Upper lobe of right lung (tissue), 1 donor: ENCODE measurements at places on chromosomes 1 and 21. TPM values are rescaled to one million over a fixed set of nuclear protein-coding genes. Genes with fewer than 3 reads are reported as not detected.

DNA sequence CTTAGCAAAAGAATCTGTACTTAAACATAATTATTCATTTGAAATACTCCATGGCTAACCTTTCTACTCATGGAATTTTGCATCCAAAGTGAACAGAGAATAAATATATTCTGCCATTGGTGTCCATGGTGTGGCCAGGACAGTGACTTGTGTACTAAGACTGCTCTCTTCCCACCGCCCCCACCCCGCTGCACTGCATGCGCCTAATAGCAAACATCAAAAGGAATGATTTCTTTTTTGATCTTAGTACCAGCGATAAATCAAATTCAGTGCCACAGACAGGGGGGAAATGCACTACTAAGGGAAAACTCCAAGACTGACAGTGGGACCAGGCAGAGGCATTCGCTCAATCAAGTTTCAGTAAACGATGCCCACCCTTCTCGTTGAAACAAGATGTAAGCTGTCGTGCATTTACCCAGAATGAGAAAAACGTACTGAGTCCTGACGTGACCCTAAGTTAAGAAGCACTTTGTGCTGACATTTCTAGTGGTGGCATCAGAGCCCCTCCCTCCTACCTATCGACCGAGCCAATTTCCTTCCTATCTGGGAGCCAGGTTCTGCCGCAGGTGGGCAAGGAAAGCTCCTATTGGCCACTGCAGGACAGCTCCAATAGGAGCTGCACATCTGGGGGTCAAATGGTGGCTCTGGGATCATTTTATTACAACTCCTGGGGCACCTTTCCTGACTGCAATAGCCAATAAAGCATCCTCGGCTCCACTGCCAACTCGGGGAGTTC is 12.5 kb downstream of the ESRRG start:
- H3K27me3 ChIP-seq: peaks cover 6% of the 10 kb centered on the region
- no peaks in the 10 kb centered on the region for H3K4me1 ChIP-seq
- H3K4me3 ChIP-seq: no peak overlapping the region
- no peaks in the 10 kb centered on the region for H3K36me3 ChIP-seq

- DNase-seq: no peak
- H3K27me3 ChIP-seq: peaks cover 42% of the 10 kb centered on the region
- no peaks in the 10 kb centered on the region for H3K36me3 ChIP-seq
- H3K4me3 ChIP-seq: peak overlapping the region; percentile 41
Measured at GRCh38 chr1:69568421-69569174, 876 bp downstream of the LRRC7 start.

LCE6A gene
- not detected for total RNA-seq

- DNase-seq: no peak
- H3K36me3 ChIP-seq: peaks cover 28% of the 10 kb centered on the region
- peaks cover 28% of the 10 kb centered on the region for H3K4me1 ChIP-seq
- peak overlapping the region; percentile 43 for H3K27ac ChIP-seq
- no peak overlapping the region for H3K4me3 ChIP-seq
- no peaks in the 10 kb centered on the region for H3K27me3 ChIP-seq
Measured at GRCh38 chr1:51472359-51472758, 46.7 kb downstream of the EPS15 start.

UBE2J2 gene
- 52.5 TPM for total RNA-seq

DNA sequence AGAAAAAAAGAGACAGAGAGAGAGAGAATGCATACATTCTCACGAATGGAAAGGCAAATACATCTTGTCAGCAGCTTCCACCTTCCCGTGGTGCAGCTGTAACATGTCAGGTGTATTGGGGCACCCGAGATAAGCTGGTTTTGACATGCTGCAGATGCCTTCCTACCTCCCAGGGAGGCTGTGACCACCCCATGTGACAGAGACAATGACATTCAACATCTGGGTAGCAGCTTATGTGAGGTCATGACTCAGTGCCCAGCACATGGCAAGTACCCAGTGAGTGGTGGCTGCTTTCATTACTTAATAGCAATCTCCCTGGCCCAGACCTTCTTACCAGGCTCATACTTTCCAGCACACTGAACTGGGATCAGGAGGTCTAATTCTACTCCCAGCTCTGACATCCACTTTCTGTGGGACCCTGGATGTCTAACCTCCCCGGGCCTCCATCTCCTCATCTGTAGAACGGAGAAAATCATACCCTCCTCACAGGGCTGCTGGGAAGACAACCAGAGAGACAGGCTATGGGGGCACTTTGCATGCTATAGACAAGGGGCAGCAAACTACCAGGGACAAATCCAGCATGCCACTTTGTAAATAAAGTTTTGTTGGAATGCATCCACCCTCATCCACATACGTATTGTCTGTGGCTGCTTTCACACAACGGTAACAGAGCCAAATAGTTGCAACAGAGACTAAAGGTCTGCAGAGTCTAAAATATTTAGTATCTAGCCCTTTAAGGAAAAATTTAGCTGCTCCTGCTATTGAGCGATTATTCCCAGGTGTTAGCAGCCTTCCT is 38.5 kb upstream of the ZBTB40 start:
- DNase-seq: no peak
- H3K27ac ChIP-seq: peak overlapping the region; percentile 55
- no peak overlapping the region for H3K4me3 ChIP-seq
- no peaks in the 10 kb centered on the region for H3K36me3 ChIP-seq
- no peaks in the 10 kb centered on the region for H3K27me3 ChIP-seq

DNA sequence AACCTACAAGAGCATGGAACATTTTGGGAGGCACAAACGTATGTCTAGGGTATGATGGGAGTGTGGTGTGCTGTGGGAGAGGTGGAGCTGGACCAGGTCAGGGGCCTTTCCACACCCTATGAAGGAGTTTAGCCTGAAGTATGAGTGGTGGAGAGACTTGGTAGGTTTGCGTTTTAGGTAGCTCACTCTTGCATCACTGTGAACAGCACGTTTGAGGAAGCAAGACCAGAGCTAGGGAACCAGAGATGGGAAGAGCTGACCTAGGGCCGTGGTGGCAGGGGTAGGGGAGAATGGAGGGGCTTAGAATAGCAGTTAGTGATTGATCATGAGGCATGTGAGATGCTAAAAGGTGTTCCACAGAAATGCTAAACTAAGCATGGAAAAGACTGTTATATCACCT is 25.1 kb upstream of the ZFP69B start:
- no peak overlapping the region for H3K4me3 ChIP-seq
- no peak for DNase-seq
- peaks cover 21% of the 10 kb centered on the region for H3K4me1 ChIP-seq

GRCh38 chr1:230113235-230113592 is 46.2 kb downstream of the GALNT2 start:
- peaks cover 26% of the 10 kb centered on the region for H3K4me1 ChIP-seq
- H3K36me3 ChIP-seq: no peaks in the 10 kb centered on the region
- no peaks in the 10 kb centered on the region for H3K27me3 ChIP-seq
- no peak overlapping the region for H3K27ac ChIP-seq

DNA sequence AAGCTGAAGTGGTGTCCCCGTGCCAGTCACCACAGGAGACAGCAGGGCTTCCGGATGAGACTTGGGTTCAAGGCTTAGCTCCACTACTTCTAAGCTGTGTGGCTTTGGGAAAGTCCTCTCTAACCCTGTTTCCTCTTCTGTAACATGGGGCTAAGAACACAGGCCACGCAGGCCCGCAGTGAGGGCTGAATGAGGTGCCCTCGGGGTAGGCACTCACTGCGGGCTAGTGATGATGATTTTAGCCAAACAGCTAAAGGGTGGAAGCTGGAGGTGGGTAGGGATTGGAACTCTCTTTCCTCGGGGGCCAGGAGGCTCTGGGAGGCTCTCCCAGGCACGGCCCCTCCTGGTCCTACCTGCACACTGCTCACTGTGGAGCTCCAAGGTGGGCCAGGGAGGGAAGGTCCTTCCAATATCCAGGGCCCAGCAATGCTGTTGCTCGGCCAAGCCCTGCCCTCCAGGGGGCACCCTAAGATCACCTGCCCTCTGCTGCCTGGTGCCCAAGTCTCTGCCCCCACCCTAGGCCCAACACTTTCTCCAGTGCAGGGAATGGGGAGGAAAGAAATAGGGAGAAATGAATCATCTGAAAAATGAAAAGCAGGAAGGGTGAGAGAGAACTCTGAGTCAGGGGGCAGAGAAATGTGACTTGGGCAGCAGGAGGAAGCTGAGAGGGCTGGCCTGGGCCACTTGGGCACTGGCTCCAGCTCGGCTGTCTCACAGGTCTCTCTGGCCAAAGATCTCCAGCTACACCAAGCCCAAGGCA is 19.2 kb upstream of the EVA1B start:
- H3K36me3 ChIP-seq: peaks cover 59% of the 10 kb centered on the region
- no peaks in the 10 kb centered on the region for H3K27me3 ChIP-seq
- no peak overlapping the region for H3K4me3 ChIP-seq

GRCh38 chr1:181779343-181779742 is 282.2 kb downstream of the ZNF648 start:
- H3K27ac ChIP-seq: no peak overlapping the region
- no peak for DNase-seq

- no peaks in the 10 kb centered on the region for H3K36me3 ChIP-seq
- no peaks in the 10 kb centered on the region for H3K4me1 ChIP-seq
- H3K27me3 ChIP-seq: no peaks in the 10 kb centered on the region
- no peak overlapping the region for H3K27ac ChIP-seq
- no peak for DNase-seq
Measured at GRCh38 chr1:89499320-89499719, 25.3 kb upstream of the LRRC8B start.

DNA sequence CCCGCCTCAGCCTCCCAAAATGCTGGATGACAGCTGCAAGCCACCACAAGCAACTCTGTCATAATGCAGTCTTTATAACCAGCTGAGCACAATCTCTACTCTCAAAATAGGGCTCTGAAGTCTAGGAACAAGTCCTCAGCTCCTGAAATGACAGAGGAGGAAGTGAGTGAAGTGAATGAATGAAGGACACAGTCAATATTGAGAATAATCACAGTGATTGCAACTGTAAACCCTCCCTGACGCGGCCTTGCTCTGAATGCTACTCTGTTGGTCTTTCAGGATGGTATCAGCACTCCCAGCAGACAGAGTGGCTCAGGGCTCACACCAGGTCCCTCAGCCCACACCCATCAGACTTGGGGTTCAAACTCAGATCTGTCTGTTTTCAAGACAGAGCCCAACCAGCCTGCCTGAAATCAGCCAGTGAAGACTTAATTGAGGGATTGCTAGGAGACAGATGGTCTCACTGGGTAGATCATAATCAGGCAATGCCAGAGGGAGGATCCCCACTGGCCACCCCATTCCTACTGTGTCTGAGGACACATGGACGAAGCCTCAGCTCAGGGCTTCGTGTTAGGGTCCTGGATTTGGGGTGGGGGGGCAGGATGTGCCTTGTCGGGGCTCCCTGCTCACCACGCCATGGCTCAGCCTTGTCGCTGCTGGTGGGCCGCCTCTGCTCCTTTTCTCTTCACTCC is 20.9 kb downstream of the RNF187 start:
- no peaks in the 10 kb centered on the region for H3K36me3 ChIP-seq
- no peak overlapping the region for H3K27ac ChIP-seq
- H3K4me1 ChIP-seq: no peaks in the 10 kb centered on the region
- H3K27me3 ChIP-seq: no peaks in the 10 kb centered on the region
- no peak for DNase-seq

- no peak for DNase-seq
- H3K36me3 ChIP-seq: no peaks in the 10 kb centered on the region
- no peaks in the 10 kb centered on the region for H3K4me1 ChIP-seq
- no peaks in the 10 kb centered on the region for H3K27me3 ChIP-seq
- H3K27ac ChIP-seq: no peak overlapping the region
- H3K4me3 ChIP-seq: no peak overlapping the region
Measured at GRCh38 chr1:202203238-202204039, 9.8 kb downstream of the LGR6 start.

- no peak overlapping the region for H3K4me3 ChIP-seq
- no peaks in the 10 kb centered on the region for H3K4me1 ChIP-seq
- no peak overlapping the region for H3K27ac ChIP-seq
- H3K27me3 ChIP-seq: no peaks in the 10 kb centered on the region
- no peaks in the 10 kb centered on the region for H3K36me3 ChIP-seq
Measured at GRCh38 chr1:186740324-186740723, 60.1 kb upstream of the PTGS2 start.

C1orf185 gene
- not detected for total RNA-seq

DNA sequence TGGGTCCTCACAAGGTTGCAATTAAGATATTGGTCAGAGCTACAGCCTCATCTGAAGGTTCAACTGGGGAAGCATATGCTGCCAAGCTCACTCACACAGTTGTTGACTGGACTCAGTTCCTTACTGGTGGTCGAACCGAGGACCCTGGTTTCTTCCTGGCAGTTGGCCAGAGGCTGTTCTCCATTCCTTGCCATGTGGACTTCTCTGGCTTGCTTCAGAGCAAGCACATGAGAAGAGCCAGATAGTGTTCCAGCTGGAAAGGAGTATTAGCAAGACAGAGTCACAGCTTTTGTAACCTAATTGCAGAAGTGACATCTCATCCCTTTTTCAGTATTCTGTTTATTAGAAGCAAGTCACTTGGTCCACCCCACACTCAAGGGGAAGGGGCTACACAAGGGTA is 23.6 kb downstream of the POU2F1 start:
- no peak for DNase-seq
- H3K4me3 ChIP-seq: no peak overlapping the region
- no peak overlapping the region for H3K27ac ChIP-seq

CLCNKA gene
- total RNA-seq: not detected

NTMT2 gene
- not detected for total RNA-seq

CFAP45 gene
- 1.9 TPM for total RNA-seq

DNA sequence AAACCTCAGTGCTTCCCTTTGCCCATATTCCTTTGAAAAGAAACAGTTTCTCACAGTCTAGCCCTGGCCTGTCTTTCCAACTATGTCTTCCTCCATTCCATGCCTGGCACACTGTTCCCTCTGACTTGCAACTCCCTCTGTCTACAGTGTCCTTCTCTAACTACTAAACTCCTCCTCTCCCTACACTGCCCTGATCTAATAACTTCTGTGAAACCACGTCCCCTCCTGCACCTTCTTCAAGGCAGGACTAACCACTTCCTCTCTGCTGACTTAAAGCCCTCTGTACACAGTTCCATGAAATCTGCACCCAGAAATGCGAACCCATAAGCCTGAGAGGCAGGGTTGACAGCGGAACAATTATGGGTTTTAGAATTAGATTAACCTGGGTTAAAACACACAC is 62.2 kb upstream of the ATP1B1 start:
- H3K4me1 ChIP-seq: peaks cover 11% of the 10 kb centered on the region
- H3K4me3 ChIP-seq: no peak overlapping the region
- DNase-seq: no peak
- no peaks in the 10 kb centered on the region for H3K36me3 ChIP-seq
- H3K27ac ChIP-seq: peak overlapping the region; percentile 32

SYT2 gene
- total RNA-seq: 0.06 TPM

CNKSR1 gene
- 21.6 TPM for total RNA-seq

DNA sequence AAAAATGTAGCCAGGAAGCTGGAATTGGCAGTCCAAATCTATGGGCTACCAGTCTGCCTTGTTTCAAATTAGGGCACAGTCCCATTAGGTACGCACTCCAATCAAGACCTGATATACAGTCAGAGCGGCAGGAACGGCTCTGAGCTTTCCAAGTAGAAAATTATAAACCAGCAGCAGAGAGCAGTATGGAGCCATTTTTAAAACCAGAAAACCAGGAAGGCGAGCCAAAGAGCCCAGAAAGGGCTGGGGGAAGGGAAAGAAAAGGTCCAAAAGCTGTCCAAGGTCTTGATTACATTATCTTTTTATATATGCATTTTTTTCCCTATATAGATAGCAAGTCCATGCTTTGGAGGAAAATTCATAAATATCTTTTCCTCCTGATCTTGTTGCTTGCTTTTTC is 719.0 kb downstream of the RWDD3 start:
- no peaks in the 10 kb centered on the region for H3K36me3 ChIP-seq
- no peak overlapping the region for H3K27ac ChIP-seq
- no peaks in the 10 kb centered on the region for H3K27me3 ChIP-seq
- DNase-seq: no peak

GRCh38 chr1:99550198-99550597 is 95.7 kb upstream of the PALMD start:
- no peaks in the 10 kb centered on the region for H3K36me3 ChIP-seq
- DNase-seq: no peak
- no peaks in the 10 kb centered on the region for H3K4me1 ChIP-seq
- no peaks in the 10 kb centered on the region for H3K27me3 ChIP-seq
- no peak overlapping the region for H3K4me3 ChIP-seq
- H3K27ac ChIP-seq: no peak overlapping the region
